ENCODE measurements at places on chromosomes 13 and 19.

DNA sequence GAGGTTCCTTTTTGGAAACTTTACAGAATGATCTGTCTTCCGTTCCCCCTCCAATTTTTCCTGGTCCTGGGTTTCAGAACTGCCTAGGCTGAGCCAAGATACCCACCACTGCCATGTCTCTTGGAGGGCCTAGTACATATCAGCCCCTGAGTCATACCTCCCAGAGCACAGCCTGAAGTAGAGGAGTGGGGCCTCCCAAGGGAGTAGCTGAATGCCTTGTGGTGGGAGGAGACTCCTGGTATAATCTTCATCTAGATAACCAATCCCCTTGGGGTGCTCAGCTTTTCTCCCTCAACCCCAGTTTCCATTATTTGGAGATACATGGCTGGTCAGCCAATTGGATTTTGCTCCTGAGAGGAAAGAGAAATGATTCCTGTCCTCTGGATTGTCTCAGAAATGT, 30.3 kb downstream of the ZNF763 start:
- H3K4me1 ChIP-seq = peaks cover 23% of the 10 kb centered on the region
- no peak overlapping the region for H3K4me3 ChIP-seq
- DNase-seq = no peak
- no peaks in the 10 kb centered on the region for H3K27me3 ChIP-seq

- H3K4me3 ChIP-seq = no peak overlapping the region
- peak overlapping the region; percentile 31 for H3K27ac ChIP-seq
- H3K36me3 ChIP-seq = peaks cover 35% of the 10 kb centered on the region
- no peaks in the 10 kb centered on the region for H3K27me3 ChIP-seq
- DNase-seq = no peak
These were observed 92.1 kb downstream of the USP12 start for GRCh38 chr13:27079421-27079958.

DNA sequence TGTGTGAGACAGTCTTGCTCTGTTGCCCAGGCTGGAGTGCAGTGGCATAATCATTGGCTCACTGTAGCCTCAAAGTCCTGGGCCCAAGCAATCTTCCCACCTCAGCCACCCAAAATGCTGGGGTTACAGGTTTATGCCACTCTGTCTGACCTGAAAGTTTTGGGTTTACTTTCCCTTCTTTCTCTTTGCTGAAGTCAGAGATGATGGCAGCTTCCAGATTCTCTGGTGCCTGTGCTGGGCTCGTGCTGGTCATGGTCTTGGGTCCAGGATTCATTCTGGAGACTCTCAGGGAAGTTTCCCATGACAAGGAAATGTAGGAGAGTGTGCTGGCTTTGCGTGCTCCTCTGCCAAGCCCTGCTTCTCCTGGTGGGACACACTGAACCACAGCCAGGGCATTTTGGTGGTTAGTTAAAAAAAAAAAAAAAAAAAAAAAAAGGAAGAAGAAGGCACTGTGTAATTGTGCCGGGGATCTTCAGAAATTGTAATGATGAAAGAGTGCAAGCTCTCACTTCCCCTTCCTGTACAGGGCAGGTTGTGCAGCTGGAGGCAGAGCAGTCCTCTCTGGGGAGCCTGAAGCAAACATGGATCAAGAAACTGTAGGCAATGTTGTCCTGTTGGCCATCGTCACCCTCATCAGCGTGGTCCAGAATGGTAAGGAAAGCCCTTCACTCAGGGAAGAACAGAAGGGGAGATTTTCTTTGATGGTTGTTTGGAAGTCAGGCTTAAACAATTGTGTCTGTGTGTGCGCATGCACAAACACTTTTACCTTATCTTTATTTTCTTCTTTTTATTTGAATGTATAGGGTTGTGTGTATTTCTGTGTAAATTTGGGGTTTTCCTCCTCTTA, at the start of gene ALOX5AP:
TSS of gene ALOX5AP (plus strand) at position 519 of the 847 bp plus-strand sequence. CDS start at position 582, 63 bp downstream.
- peak within 1 kb of the TSS; percentile 94 for H3K27ac ChIP-seq
- peaks cover 20% of the 10 kb centered on the region for H3K36me3 ChIP-seq
- H3K27me3 ChIP-seq = no peaks in the 10 kb centered on the region
- peak; percentile 60 for DNase-seq

DNA sequence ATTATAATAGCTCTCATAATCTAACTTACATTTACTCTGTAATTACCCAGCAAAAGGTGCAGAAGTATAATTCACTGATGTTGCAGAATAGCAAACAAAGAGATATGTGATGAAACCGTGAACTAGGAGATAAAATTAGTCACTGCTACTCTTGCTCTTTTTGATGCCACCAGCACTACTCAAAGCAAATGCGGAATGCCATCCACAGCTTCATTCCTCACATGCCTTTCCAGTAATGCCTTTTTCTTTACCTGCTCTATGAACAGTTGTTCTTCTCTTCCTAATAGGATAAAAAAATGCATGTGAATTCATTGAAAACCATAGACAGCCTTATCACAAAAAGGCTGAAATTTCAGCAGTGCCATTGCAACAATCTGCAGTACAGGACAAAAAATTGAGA, 1129.5 kb downstream of the DIAPH3 start:
- H3K27me3 ChIP-seq = no peaks in the 10 kb centered on the region
- no peak overlapping the region for H3K4me3 ChIP-seq
- H3K36me3 ChIP-seq = no peaks in the 10 kb centered on the region

GRCh38 chr13:81326913-81327312, 986.0 kb upstream of the SPRY2 start:
- no peak for DNase-seq
- H3K27ac ChIP-seq = no peak overlapping the region
- H3K4me1 ChIP-seq = no peaks in the 10 kb centered on the region
- H3K36me3 ChIP-seq = no peaks in the 10 kb centered on the region

DNA sequence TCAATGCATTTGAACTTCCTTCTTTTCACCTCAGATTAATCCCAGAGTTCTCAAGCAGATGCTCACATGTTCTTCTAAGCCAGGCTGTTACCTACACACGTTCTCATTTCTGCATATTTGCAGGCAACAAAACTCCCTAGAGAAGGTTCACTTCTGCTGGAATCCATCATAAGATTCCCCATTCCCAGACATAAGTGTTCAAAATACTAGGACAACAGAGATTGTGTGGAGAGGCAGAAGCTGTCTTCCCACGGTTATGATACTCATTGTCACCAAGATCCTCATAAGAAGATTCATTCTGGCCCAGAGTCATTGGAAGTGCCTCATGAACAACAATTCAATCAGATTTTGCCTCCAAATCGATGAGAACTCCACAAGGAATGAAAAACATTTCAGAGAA, 931.6 kb upstream of the MIR17HG start:
- no peaks in the 10 kb centered on the region for H3K4me1 ChIP-seq
- H3K27me3 ChIP-seq = no peaks in the 10 kb centered on the region

Measured in activated CD8-positive, alpha-beta T cell treated with anti-CD3 and anti-CD28 coated beads, Interleukin-2, amount 10 ng/mL, durations not matched to agents 7 days and 5 days (primary cell).